ENCODE measurements at places on chromosomes 11 and 22.

DNA sequence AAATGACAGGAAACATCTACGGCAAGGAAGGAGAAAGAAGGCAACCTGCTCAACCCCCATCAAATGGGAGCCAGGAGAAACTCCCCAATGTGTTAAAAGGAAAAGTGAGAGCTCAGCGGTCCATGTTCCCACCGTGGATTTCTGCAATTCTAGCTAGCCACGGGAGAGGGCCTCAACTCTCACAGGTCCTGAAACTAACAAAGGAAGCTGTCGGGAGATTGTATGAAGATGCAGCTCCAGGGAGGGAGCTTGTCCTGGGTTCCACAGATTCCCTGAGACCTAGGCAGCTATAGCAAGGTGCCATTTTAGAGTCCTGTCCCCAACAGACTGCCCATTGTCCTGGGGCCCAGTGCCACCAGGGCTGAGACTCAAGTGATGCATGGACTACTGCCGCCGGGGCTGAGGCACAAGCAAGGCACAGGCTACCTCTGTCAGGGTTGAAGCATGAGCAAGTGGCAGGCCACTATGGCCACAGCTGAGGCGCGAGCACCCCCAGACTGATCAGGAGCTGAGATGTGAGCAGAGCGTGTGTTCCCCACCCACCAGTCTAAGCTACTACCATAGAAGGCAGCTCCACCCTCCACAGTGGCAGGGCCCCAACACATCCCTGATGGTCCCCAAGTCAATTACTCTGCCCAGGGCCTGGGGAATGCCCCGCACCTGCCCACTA is 31.3 kb downstream of the RSF1 start:
- DNase-seq, result no peak

DNA sequence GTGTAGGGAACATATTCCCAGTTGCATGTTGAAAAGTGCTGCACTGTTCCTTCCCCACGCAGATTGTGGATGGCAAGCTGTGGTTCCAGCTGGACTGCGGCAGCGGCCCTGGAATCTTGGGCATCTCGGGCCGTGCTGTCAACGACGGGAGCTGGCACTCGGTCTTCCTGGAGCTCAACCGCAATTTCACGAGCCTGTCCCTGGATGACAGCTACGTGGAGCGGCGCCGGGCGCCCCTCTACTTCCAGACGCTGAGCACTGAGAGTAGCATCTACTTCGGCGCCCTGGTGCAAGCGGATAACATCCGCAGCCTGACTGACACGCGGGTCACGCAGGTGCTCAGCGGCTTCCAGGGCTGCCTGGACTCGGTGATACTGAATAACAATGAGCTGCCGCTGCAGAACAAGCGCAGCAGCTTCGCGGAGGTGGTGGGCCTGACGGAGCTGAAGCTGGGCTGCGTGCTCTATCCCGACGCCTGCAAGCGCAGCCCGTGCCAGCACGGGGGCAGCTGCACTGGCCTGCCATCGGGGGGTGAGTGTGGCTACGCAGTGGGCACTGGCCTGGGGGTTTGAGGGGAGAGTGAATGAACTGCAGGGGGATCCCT is 102.7 kb upstream of the MTNR1B start:
- DNase-seq, result no peak

DNA sequence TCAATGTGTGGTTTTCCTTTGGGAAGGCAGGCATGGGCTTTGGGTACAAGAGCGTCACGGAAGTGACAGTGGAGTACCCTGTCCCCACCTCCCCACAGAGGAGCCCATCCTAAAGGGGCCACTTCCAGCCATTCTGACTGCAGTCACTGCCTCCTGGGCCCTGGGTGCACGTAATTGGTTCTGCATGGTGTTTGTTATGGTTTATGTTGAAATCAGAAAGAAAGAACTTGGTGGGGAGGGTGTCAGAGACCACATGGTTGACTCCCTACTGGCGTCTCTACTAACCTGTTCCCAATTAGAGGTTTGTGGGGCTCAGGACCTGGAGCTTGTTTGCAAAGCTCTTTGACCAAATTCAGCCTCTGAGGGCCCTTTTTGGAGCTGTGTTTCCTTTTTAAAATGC is 40.8 kb downstream of the RIBC2 start:
- DNase-seq, result no peak

- no peak for DNase-seq
Observed at GRCh38 chr11:69375316-69376154, 81.6 kb downstream of the MYEOV start.

- no peak for DNase-seq
Observed at GRCh38 chr11:60056349-60056969, at the start of gene MS4A3. MS4A3 (plus strand) TSS chr11:60056665; CDS start chr11:60061161, 4,496 bp downstream.

DNA sequence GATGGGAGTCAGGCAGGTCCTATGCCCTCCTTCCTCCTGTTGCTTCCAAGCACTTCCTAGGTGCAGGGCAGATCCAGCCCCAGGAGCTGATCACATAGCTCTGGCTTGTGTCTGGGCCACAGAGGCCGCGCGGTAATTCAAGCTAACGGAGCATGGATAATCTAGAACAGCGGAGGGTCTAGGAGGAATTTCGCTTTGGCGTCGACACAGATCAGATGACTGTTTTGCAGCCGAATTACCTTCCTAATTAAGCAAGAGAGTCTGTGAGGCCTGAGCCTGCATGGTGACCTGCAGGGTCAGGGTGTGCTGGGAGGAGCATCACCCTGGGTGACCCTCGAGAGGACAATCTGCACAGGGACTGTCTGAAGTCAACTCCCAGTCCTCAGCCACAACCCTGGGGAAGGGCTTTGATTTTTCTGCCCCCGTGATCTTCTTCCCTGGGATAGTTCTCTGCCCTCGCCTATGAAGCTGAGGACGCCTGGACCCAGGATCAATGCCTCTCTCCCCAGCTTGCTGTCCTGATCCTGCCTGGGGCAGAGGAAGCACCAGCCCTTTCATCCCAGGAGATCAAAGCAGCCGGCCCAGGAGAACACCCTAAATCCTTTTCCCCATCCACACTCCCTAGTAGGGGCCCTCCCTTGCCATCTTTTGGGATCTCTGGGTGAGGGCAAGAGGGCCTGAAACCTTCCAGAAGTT is 11.0 kb downstream of the NECTIN1 start:
- no peak for DNase-seq

GRCh38 chr11:8318536-8318935 is 54.9 kb upstream of the LMO1 start:
- no peak for DNase-seq

All from NCI-H1436 treated with DMSO at 0.1 percent for 48 hours (cell line).